Effector CD8-positive, alpha-beta T cell (primary cell): ENCODE measurements at places on chromosomes 13 and 19.

DNA sequence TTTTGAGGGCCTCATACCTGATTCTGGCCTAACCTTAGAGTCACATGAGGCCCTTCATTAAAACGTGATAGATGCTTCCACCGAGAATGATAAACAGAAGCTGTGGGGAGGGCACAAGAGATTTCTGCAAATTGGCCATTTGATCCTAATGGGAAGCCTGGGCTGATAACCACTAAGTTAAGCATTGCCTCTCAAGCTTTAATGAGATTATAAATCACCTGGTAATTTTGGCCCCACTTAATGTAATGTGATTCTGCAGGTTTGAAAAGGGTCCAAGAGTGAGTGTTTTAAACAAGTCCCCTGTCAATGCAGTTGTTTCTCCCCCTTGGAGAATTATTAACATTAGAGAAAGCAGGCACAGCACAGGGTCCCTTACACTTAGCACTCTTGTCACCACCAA lies 42.0 kb downstream of the ZNF486 start:
- DNase-seq: no peak

DNA sequence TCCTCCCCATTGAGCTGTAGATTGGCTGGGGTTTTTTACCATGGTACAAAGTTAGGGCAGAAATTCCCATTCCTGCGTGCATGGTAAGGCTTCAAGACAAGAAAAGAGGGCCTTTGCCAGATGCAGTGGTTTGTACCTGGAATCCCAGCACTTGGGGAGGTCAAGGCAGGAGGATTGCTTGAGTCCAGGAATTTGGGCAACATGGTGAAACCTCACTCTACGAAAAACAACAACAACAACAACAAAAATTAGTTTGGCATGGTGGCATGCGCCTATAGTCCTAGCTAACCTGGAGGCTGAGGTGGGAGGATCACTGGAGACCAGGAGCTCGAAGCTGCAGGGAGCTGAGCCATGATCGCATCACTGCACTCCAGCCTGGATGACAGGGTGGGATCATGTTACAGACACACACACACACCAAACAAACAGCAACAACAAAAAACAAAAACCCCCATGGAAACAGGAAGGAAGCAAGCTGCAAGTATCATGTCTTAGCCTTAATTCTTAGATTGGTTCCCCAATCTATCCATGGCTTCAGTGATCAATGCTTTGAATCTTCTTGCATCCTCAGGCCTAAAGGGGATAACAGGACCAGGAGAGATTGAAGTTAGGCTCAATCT lies 5.5 kb upstream of the WTIP start:
- no peak for DNase-seq

DNA sequence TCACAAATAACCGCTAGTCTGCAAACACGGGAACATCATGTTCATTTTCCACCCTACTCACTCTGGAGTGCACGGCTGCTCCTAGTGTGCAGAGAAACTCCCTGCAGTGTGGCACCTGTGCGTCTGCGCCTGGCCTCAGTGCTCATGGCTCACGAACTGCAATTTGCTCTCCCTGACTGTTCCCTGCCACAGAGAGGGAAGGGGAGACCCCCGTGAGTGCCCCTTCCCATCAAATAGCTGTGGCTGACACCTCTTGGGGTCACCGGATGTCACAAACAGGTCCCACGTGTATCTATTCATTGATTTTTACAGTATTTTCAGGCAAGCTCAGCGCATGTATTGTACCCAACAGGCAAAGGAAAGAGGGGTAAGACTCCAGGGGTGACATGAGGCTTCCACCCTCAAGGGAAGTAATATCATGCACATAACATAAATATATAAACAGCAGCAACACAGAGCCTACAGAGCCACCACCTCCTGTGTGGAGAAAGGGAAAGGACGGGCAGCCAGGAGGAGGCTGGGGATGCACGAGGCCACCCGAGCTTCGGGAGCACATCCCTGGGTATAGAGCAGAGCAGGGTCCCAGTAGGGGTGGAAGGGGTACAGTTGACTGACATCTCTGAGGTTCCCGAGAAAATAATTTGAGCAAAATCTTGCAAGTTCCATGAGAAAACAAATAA lies 140.3 kb upstream of the SOX1 start:
- DNase-seq: no peak

GRCh38 chr19:10812196-10812595 lies 23.8 kb downstream of the TMED1 start:
- DNase-seq: no peak

GRCh38 chr19:55255618-55256423 lies 3.0 kb downstream of the PPP6R1 start:
- DNase-seq: no peak

DNA sequence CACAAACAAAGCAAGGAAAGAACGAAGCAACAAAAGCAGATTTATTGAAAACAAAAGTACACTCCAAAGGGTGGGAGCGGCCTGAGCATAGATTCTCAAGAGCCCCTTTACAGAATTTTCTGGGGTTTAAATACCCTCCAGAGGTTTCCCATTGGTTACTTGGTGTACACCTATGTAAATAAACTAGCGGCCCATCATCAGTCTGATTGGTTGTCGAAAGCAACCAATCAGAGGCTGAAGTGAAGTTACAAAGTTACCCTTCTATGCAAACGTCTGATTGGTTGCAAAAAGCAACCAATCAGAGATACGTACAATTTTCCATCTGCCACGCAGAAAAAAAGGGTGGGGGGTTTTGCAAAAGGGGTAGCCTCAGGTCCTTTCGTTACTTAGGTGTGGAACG lies 96.3 kb upstream of the UBAC2 start:
- DNase-seq: no peak

- no peak for DNase-seq
Observed at GRCh38 chr13:38398711-38399493, 49.3 kb downstream of the UFM1 start.

- DNase-seq: no peak
Observed at GRCh38 chr19:32287811-32288227, 57.6 kb upstream of the ZNF507 start.

GRCh38 chr19:28948566-28948965 lies 264.4 kb downstream of the UQCRFS1 start:
- DNase-seq: no peak
